NCI-H146 (cell line): ENCODE measurements at places on chromosomes 11 and 22.

DNA sequence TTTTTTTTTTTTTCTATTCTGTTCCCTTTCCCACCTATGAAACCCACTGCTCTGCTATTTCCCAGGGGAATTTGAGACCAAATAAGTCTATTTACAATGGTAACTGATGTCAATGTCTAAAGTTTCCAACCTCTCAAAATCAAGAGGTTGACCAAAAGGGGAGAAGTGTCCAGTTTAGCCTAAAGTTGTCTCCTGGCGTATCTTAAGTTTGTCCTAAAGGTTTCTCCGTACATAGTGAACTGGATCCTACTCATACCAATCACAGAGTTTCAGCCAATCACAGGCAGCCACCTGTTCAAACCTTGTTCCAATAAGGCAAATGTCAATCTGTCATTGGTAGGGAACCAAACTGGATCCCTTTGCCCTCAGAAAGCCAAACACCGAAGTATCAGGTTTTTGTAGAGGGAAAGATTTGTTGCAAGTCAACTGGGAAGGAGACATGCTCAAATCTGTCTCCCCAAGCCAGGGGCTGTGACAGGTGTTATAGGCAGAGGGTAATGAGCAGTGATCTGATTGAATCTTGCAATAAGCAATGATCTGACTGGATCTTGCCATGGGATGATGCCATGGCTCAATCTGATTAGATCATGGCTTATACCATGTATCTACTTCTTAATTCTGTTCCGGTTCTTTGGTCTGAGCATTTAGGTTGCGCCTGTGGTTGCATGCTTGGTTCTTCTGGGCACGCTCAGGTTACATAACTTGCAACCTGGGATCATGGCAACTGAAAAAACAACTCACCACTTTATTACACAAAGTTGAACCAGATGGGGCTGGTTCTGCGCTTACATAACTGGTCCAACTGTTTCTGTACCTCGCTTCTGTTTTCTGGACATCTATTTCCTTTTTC is 1.1 kb upstream of the VPS37C start:
- peak; percentile 68 for DNase-seq

- DNase-seq: no peak
Measured at GRCh38 chr11:102026217-102026616, 21.0 kb upstream of the CFAP300 start.

DNA sequence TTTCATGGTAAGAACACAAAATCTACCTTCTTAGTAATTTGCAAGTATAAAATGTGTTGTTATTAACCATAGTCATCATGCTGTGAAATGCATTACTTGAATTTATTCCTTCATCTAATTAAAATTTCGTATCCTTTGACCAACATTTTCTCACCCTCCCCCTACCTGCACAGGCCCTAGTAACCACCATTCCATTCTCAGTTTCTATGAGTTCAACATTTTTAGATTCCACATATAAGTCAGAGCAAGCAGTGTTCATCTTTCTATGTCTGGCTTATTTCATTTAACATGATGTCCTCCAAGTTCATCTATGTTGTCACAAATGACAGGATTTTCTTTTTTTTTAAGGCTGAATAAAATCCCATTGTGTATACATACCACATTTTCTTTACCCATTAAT is 43.5 kb upstream of the CCDC179 start:
- DNase-seq: no peak

DNA sequence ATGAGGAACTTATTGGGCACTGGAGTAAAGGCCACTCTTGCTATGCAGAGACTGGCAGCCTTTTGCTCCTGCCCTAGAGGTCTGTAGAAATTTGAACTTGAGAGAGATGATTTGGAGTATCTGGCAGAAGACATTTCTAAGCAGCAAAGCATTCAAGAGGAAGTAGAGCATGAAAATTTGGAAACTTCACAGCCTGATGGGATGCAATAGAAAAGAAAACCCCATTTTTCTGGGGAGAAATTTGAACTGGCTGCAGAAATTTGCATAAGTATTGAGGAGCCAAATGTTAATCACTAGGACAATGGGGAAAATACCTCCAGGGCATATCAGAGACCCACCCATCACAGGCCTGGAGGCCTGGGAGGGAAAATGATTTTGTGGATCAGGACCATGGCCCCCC is 29.9 kb upstream of the CD44 start:
- no peak for DNase-seq
